Osteocyte (in vitro differentiated cells): ENCODE measurements at places on chromosomes 13 and 19. TPM values are rescaled to one million over a fixed set of nuclear protein-coding genes. Genes with fewer than 3 reads are reported as not detected.

Gene MBNL2
- 66.6 and 71.8 TPM in 2 replicates for total RNA-seq

Gene IQCN
- total RNA-seq = 6.9 and 10.4 TPM in 2 replicates

Gene IRGC
- total RNA-seq = not detected in 2 replicates

Gene ALG5
- total RNA-seq = 35.4 and 36.2 TPM in 2 replicates

Gene FAM83E
- 1.1 and 1.3 TPM in 2 replicates for total RNA-seq

Gene SWSAP1
- 1.3 and 2.4 TPM in 2 replicates for total RNA-seq

Gene ZNF835
- total RNA-seq = not detected in 2 replicates
